H1 (cell line): ENCODE measurements at places on chromosomes 13 and 19.

DNA sequence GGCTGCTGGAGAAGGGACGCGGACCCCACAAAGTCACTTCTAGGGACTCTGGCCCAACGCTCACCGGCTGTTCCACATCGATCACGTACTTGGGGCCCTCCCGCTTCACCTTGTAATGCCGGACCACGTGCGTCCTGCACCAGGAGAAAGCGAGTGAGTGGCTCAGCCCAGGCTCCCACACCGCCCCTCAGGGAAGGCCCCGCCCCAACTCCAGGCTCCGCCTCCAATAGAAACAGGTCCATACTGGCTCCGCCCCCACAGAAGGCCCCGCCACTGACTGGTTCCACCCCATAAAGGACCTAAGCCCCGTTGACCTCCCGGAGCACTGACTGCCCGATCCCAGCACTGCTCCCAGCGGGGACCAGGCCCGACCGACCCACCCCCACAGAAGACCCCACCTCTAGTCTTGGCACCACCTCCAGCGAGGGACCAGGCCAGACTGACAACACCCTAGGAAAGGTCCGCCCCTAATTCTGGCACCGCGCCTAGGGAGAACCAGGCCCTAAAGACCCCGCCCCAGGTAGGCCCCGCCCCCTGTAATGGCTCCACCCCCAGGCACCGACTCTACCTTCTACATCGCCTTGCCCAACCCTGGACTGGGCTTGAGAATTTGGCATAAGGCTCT lies 11.3 kb downstream of the STAP2 start:
- peak; percentile 89 for DNase-seq
- H3K36me3 ChIP-seq: no peaks in the 10 kb centered on the region
- no peaks in the 10 kb centered on the region for H3K4me1 ChIP-seq
- H3K27ac ChIP-seq: peak overlapping the region; percentile 75

GRCh38 chr19:6221878-6222746 lies 57.7 kb downstream of the MLLT1 start:
- H3K27ac ChIP-seq: no peak overlapping the region; the same call in 1 of the 2 replicates
- H3K4me3 ChIP-seq: no peak overlapping the region
- peaks cover 12% of the 10 kb centered on the region; the same call in 1 of the 2 replicates for H3K36me3 ChIP-seq
- DNase-seq: no peak
- no peaks in the 10 kb centered on the region for H3K27me3 ChIP-seq

DNA sequence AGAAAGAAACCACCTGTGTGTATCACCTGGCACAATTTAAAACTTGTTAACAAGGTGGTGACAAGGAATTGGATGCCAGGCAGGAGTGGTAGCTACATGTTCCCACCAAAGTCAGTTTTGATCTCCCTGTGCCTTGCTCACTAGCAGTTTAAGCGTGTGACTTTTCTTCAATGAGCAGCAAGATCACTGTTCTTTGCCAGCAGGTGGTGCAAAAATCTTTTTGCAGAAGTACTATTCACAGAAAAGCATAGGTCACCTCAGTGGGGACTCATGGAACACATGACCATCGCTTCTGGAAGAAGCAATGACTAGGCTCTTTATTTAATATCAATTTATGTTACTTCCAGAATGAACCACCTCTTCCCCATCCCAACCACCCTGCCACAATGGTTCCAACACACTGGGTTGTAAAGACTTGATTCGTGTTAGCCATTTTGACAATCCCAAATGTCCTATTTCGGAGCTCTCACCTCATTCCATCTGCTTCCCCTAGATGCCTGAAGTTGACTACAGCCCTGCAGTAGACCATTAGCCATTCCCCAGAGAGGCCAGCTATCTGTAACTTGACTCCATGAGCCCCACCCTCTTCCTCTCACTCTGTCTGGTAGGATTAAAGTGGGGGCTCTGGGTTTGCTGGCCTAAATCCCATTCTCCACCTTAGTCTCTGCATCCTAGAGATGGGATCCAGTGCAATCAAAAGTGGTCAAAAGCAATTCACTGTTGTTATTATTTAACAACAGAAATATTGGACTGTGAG lies 59.1 kb upstream of the TNFRSF19 start:
- H3K27ac ChIP-seq: no peak overlapping the region
- H3K4me3 ChIP-seq: no peak overlapping the region
- no peaks in the 10 kb centered on the region for H3K27me3 ChIP-seq

DNA sequence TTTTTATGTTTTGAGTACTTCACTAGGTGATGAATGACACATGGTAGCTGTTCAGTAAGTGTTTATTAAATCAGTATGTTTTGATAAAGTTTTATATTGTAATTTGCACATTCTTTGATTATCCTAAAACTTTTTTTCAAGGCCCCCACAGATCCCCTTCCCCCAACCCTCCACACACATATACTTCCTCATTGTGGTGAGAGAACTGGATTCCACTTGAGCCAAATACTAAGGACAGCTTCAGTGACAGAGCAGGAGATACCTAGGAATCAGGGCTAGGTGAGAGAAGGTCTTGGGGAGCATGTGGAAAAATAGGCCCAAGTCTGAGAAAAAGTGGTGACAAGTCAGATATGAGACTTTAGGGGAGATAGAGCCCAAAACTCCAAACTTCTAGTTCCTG lies 174.6 kb downstream of the TDRD3 start:
- peaks cover 8% of the 10 kb centered on the region for H3K4me1 ChIP-seq
- no peak overlapping the region for H3K27ac ChIP-seq
- H3K4me3 ChIP-seq: no peak overlapping the region
- DNase-seq: no peak
- H3K27me3 ChIP-seq: no peaks in the 10 kb centered on the region
- no peaks in the 10 kb centered on the region for H3K36me3 ChIP-seq

- no peaks in the 10 kb centered on the region for H3K27me3 ChIP-seq
- H3K4me1 ChIP-seq: no peaks in the 10 kb centered on the region
- no peak overlapping the region for H3K27ac ChIP-seq
Observed at GRCh38 chr19:45141203-45141900, 19.4 kb downstream of the NKPD1 start.

GRCh38 chr13:54901316-54901715 lies 1872.7 kb downstream of the OLFM4 start:
- no peaks in the 10 kb centered on the region for H3K4me1 ChIP-seq
- H3K27ac ChIP-seq: no peak overlapping the region
- H3K27me3 ChIP-seq: no peaks in the 10 kb centered on the region

DNA sequence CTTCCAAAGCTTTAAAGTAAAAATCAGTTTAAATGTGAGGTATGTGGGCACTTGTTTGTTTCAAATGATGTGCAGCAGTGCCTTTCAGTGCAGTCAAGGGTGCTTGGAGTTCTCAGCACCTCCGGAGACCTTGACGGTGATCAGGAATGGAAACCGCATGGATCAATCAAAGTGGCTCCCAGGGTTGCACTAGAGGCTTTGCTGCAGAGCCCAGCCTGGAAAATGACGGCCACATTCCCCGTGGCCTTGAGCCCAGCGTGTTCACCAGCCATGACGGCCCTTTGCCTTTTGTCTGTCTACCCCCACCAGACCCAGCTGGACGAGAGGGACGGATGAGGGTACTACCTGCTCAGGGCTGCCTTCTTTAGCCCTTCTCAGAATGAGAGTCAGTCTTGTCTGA lies 320.0 kb downstream of the TEX29 start:
- H3K4me1 ChIP-seq: no peaks in the 10 kb centered on the region
- H3K27me3 ChIP-seq: no peaks in the 10 kb centered on the region
- DNase-seq: no peak
- H3K27ac ChIP-seq: no peak overlapping the region

GRCh38 chr19:36054733-36055686 lies at the start of gene WDR62:
WDR62 (plus strand) TSS chr19:36054897; CDS start chr19:36054972, 75 bp downstream.
- peaks cover 19% of the 10 kb centered on the region for H3K36me3 ChIP-seq
- DNase-seq: no peak
- no peaks in the 10 kb centered on the region for H3K27me3 ChIP-seq
- peak within 1 kb of the TSS; percentile 75 for H3K4me3 ChIP-seq

GRCh38 chr19:45177817-45178261 lies at the start of gene TRAPPC6A:
TRAPPC6A (minus strand) TSS chr19:45178237; CDS start chr19:45178218, 19 bp downstream.
- no peaks in the 10 kb centered on the region for H3K36me3 ChIP-seq
- H3K4me1 ChIP-seq: peaks cover 5% of the 10 kb centered on the region
- H3K4me3 ChIP-seq: peak within 1 kb of the TSS; percentile 97
- no peaks in the 10 kb centered on the region for H3K27me3 ChIP-seq
- DNase-seq: no peak

DNA sequence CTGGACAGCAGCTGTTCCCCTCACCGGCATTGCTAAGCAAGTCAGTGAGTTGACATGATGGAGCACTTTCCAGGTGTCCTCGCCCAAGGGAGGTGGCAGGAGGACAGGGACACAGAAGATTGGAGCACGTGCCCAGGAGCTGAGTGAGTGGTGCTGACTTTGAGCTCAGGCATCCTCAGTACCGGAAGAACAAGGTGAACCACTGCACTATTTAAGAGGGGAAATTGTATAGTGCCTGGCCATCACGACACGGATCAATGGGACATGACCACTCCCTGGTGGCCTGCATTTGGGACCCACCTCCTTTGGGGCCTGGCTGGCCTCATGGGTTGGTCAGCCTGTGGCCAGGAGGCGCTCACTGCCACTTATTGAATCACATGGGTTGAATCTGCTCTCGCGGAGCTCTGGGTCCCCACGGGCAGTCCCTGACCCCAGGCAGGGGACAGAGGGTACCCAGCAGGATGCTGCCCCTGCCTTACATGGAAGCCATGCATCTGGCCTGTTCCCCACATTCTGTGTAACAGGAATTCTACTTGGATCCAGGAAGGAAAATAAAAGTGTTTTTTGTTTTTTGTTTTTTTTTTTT lies 206.9 kb upstream of the ZNF536 start:
- DNase-seq: no peak
- no peak overlapping the region for H3K27ac ChIP-seq
- no peaks in the 10 kb centered on the region for H3K4me1 ChIP-seq
- no peak overlapping the region for H3K4me3 ChIP-seq
- no peaks in the 10 kb centered on the region for H3K36me3 ChIP-seq
